SJSA1 (cell line): ENCODE measurements at places on chromosomes 4 and X. TPM values are rescaled to one million over a fixed set of nuclear protein-coding genes. Genes with fewer than 3 reads are reported as not detected.

DNA sequence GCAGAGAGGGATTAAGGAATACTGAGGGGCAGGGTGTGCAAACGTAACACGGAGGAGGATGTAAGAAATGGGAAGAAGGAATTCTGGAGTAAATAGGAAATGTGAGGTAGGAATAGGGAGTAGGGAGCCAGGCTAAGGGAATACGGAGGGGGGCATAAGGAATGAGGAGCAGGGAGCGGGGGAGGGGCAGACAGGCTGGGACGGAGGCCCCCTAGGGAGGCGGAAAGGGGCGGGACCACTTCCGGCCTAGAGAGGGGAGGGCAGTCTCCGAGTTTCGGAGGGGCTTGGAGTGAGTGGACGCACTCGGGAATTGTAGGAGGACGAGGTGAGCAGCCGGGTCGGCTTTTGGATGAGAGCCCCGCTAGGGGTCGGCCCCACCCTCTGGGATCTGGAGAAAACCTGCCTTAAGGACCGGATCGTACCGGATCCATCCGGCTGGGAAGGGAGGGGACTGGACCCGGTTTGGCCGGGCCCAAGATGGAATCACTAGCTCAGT is 612 bp downstream of the MAGED2 start:
- no peak for DNase-seq

- no peak for DNase-seq
Observed at GRCh38 chrX:105880491-105880890, 58.2 kb downstream of the NRK start.

GRCh38 chrX:76454456-76454927 is 27.0 kb downstream of the MAGEE1 start:
- DNase-seq = no peak

DNA sequence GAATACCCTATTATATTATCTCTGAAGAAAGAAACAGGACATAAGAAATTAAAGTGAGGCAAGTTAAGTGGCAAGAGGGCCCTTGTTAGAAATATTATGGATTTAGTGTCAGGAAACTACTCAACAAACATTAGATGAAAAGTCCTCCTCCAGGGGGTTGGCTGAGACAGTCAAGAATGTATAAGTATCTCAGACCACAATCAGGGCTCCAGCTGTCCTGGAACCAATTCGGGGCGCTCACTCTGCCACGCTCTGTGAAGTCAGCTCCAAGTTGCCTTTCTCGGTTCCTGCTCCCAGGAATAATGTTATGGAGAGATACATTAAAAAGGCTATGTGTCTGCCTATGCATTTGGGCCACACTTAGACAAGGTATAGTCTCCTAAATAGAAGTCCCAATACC is 73.3 kb downstream of the RASGEF1B start:
- DNase-seq = no peak

- no peak for DNase-seq
Observed at GRCh38 chr4:174134361-174134760, 149.1 kb downstream of the FBXO8 start.

DNA sequence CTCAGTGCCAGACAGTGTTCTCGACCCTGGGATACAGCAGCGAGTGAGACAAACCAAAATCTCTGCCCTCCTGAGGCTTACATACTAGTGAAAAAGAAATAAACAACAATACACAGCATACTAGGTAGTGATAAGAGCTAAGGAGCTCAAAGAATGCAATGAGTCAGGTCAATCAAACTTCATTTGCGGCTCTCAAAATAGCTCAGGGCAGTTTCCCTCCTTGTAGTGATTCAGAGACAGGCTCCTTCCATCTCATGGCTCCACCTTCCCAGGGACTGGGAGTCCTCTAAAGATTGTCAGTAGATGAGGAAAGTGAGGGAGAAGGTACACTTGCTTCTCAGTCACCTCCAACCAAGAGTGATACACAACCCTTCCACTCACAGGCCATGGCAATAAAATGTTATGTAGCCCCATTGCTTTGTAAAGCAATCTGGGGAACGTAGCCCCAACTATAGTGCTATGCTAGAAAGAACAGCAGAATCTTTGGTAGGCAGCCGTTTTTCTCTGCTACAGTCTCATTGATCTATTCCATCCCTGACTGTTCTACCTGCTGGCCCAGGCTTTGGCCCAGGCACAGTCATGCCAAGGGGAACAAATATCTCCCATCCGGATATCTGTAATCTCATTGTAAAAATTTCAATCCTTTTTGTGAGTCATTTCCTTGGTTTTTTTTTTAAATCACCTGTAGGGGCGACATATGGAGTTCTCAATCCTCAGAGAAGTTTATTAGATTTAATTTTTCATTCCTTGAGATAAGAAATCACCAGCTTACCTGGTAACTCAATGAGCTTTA is 183.1 kb upstream of the S100G start:
- peak; percentile 42 for DNase-seq

DNA sequence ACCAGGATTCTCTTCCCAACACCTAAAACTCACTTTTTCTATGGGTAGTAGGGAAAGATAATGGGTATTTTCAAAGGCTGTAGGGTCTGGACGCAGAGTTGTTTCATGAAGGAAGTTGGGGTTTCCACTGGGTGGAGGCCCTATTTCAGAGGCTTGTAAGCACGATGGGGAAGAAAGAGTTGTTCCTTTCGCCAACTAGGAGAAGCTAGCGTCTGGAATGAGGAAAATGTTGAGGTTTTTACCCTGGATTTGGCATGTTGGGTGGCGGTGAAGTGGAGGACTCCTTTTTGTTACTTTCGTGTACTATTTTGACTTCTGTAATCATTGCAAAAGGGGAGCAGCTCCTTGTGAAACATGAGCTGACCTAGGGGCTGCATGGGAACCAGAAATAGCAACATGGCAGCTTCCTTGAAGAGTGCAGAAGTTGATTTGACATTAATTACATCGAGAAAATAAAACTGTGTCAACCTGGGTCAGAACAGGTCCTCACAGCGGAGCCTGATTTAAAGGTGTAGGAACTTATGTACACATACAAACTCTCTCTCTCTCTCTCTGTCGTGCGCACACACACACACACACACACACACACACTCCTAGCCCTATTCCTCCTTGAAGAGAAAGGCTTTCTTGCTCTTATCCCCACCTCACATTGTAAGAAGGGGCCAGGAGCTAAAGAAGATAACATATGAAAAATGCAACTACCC is 19.1 kb downstream of the VSIG4 start:
- DNase-seq = no peak

DNA sequence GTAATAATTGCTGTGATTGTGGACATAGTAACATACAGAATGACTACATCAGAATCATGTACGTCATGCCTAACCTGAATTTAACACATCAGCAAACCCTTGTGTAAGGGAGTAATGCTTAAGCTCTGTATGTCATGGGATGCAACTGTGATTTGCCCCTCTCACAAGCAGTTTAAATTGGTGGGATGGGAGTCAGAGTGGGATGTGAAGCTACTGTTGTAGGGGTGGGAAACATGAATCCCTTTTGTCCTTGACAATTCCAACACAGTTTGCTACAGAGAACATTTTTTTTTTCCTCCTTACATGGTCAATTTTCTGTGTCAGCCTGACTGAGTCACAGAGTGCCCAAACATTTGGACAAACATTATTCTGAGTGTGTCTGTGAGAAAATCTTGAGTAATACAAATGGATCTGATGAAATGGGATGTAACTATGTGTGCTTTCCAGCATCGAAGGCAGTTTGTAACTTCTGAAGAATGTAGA is 392.8 kb downstream of the GPM6A start:
- peak; percentile 67 for DNase-seq

DNA sequence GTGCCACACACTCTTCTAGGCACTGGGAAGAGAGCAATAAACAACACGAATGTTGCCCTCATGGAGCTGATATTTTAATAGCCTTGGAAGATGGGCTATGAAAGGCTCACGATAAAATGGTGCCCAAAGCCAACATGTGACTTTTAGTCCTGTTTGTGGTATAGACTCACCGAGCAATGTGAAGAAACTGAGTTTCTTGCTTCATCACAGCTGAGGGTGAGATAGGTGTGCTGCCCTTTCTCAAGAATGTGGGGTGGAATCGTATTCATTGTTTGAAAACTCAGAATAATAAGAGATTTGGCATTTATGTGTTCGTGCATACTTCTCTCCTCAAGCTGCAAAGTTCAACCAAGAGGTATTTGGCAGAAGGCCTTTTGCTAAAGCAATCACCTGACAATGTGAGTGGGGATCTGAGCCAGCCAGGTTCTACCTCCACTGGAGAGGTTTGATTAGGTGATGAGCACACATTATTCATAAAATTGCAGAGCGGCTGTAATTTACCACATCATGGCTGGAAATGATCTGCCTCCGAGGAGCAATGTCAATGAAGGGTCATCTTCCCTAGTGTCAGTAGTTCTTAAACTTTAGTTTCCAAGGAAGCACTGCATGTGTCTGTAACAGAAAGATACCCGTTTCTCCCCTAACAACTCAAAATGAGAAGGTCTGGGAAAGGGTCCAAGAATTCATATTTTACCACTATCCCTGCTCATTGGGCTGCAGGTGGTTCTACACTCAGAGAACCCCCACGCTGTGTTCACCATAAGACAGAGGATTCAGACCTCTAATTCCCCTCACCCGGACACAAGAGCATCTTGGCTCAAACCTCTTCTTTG is 41.9 kb upstream of the CBR4 start:
- DNase-seq = no peak

Gene LUZP4
- total RNA-seq = not detected in 2 replicates

Gene PPP1R2C
- total RNA-seq = not detected in 2 replicates

Gene SMIM31
- not detected in 2 replicates for total RNA-seq

Gene PNMA6A
- not detected in 2 replicates for total RNA-seq

Gene TMSB15A
- 44.2 and 52.0 TPM in 2 replicates for total RNA-seq

Gene SLC9B1
- 1.5 TPM in 1 of 2 replicates, not detected in the other for total RNA-seq

Gene EMD
- total RNA-seq = 17.7 and 42.3 TPM in 2 replicates

Gene PDGFRA
- total RNA-seq = 18.0 and 26.2 TPM in 2 replicates
